ENCODE measurements at places on chromosomes 2 and 18. TPM values are rescaled to one million over a fixed set of nuclear protein-coding genes. Genes with fewer than 3 reads are reported as not detected.

SIX3 gene
- not detected for total RNA-seq

SLC16A14 gene
- 0.21 TPM for total RNA-seq

GCKR gene
- 7.5 TPM for total RNA-seq

GKN2 gene
- not detected for total RNA-seq

IL37 gene
- total RNA-seq: not detected

CPO gene
- total RNA-seq: not detected

CNRIP1 gene
- 40.0 TPM for total RNA-seq

ATP5MC3 gene
- 142 TPM for total RNA-seq

PRKAG3 gene
- not detected for total RNA-seq

DSEL gene
- total RNA-seq: 11.5 TPM

NRP2 gene
- 82.0 TPM for total RNA-seq

DYSF gene
- 82.1 TPM for total RNA-seq

All from pulmonary artery endothelial cell (primary cell).